ENCODE measurements at places on chromosomes 4 and X. TPM values are rescaled to one million over a fixed set of nuclear protein-coding genes. Genes with fewer than 3 reads are reported as not detected.

DNA sequence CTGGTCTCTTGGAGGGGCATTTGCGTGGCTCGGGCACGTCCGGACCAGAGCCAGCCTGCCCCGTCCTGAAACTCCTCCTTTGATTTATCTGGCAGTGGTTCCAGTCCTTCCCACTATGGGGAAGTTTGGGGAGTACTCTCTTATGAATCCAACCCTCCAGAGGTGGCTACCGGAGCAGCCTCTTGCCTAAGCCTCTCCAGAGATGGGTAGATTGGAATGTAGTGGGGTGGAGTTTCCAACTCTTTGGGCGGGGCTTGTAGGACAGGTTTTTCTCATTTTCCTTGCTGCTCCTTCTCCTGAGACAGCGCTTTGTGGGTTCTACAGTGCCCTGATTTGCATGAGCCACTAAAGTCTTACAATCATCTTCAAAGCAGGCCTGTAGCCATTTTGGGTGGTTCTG lies 60.1 kb upstream of the XAGE1B start:
- H3K4me1 ChIP-seq: no peaks in the 10 kb centered on the region
- no peak overlapping the region for H3K4me3 ChIP-seq
- no peaks in the 10 kb centered on the region for H3K36me3 ChIP-seq
- H3K27me3 ChIP-seq: no peaks in the 10 kb centered on the region

DNA sequence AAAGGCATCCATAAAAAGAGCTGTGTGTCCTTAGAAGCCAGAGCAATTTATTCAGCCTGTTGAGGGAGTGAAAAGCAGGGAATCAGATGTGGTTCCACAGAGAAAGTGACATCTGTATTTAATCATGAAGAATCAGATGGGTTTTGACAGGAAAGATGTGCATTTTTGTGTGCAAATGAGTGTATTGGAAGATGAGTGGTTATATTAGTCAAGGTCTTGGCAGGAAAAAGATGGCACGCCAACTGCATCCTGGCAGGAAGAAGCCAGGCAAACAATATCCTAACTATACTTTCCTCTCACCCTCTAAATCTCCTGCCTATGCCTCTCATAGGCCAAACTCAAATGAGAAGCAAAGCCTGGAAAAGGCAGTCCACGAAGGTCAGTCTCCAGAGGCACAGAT lies 59.1 kb downstream of the SCFD2 start:
- no peak for DNase-seq
- no peaks in the 10 kb centered on the region for H3K36me3 ChIP-seq
- H3K4me1 ChIP-seq: no peaks in the 10 kb centered on the region

- H3K27me3 ChIP-seq: no peaks in the 10 kb centered on the region
- no peak overlapping the region for H3K27ac ChIP-seq
- DNase-seq: no peak
- no peaks in the 10 kb centered on the region for H3K4me1 ChIP-seq
Observed at GRCh38 chrX:20144491-20144890, 2.9 kb upstream of the EIF1AX start.

DNA sequence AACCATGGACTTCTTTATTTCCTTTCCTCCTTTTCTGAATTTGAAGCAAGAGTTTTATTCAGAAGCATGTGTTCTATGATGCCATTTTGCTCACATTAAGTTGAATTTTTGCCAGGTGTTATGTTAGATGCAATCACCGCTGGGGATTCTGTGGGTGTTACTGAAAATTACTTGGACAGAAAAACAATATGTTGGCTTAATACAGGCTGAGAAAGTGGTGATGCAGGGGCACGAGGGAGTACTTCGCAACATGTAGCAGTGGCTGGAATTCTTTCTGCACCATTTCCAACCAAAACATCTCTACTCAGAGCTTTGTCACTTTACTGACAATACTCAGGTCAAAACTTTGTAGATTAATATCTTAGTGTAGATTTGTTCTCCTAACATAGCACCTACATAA lies 109.2 kb upstream of the PCDH18 start:
- no peaks in the 10 kb centered on the region for H3K27me3 ChIP-seq
- no peak overlapping the region for H3K4me3 ChIP-seq
- H3K27ac ChIP-seq: no peak overlapping the region
- no peak for DNase-seq

DNA sequence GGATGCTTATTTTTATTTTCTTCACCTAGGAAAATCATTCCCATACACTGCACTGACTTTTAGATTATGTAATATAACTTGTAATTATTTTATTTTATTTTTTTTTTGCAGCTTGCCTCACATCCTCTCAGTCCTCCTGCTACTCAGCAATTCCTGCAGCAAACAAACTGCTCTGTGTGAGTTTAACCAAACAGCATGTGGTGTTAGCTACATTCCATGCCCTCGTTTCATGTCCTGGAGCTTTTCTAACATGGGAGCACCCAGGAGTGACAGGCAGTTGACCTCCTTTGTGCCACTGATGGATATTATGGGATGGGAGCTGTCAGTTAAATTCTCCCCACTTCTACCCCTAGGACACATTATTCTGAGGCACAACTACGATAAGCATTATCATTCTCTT lies 24.8 kb downstream of the CXCL1 start:
- peaks cover 17% of the 10 kb centered on the region for H3K4me1 ChIP-seq
- DNase-seq: no peak
- no peak overlapping the region for H3K4me3 ChIP-seq
- H3K36me3 ChIP-seq: no peaks in the 10 kb centered on the region
- H3K27ac ChIP-seq: no peak overlapping the region

DNA sequence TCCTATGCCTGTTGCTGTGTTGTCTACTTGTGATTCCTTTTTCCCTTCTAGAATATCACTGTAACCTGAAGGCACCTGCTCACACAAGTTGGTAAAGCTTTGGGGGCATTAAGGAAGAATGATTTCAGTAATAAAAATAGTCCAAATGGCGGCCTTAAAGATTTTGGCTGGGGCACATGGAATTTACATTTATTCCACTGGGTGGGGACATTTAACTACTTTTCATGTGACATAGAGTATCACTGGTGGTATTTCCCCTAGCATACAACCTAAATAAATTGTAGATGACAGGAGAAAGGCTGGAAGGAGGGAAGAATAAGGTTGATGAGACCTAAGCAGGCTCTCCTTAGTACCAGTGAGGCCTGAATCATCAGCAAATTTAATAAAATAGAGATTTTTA lies 121.8 kb upstream of the EDA2R start:
- no peaks in the 10 kb centered on the region for H3K36me3 ChIP-seq
- H3K27ac ChIP-seq: no peak overlapping the region
- H3K4me1 ChIP-seq: no peaks in the 10 kb centered on the region
- DNase-seq: no peak

GRCh38 chrX:7582191-7582590 lies 260.8 kb upstream of the VCX start:
- H3K36me3 ChIP-seq: no peaks in the 10 kb centered on the region
- no peak for DNase-seq
- no peak overlapping the region for H3K4me3 ChIP-seq

DNA sequence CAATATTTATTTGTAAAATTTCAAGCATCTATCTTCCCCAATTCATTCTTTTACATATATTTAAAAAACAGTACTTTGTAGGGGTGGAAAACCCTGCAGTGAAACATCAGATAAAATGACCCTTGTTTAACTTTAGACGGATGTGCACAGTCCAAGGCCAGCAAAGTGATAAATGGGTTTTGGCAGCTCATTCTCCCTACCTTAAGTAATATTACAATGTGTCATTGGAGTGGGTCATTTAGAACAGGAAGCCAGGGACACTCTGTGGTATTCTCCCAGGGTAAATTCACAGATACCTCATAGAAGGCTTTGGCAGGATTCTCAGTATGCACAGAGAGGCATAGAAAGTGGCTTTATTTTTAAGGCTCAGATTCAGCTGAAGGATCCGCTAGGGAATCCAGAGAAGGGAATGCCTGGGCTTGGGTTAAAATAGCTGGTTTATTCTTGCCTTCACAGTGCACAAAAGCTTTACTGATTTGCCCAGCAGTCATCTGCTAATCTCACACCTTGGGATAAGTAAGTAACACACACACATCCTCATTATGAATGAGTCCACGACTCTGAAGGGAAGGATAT lies 206.7 kb downstream of the RASL11B start:
- no peak overlapping the region for H3K4me3 ChIP-seq
- H3K4me1 ChIP-seq: no peaks in the 10 kb centered on the region
- H3K27ac ChIP-seq: no peak overlapping the region

DNA sequence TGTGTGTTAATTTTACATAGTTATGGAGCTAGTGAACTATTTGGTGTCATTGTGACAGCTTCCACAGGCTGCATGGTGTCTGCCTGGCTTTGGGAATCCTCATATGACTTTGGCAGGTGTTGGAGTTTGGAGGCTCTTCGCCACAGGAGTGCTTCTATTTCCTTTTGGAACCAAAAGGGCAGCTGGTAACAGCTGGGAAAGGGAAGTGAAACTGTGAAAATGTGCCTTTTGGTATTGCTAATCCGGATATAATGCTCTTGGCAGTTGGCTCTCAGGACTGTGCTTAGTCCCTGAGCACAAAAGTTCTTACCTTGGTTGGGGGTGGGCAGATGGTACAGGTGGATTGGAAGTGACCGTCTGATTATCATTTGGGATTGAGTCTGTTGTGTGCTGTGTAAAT lies 18.1 kb downstream of the OFD1 start:
- no peaks in the 10 kb centered on the region for H3K4me1 ChIP-seq
- no peak overlapping the region for H3K4me3 ChIP-seq
- no peak for DNase-seq
- no peak overlapping the region for H3K27ac ChIP-seq
- no peaks in the 10 kb centered on the region for H3K27me3 ChIP-seq

DNA sequence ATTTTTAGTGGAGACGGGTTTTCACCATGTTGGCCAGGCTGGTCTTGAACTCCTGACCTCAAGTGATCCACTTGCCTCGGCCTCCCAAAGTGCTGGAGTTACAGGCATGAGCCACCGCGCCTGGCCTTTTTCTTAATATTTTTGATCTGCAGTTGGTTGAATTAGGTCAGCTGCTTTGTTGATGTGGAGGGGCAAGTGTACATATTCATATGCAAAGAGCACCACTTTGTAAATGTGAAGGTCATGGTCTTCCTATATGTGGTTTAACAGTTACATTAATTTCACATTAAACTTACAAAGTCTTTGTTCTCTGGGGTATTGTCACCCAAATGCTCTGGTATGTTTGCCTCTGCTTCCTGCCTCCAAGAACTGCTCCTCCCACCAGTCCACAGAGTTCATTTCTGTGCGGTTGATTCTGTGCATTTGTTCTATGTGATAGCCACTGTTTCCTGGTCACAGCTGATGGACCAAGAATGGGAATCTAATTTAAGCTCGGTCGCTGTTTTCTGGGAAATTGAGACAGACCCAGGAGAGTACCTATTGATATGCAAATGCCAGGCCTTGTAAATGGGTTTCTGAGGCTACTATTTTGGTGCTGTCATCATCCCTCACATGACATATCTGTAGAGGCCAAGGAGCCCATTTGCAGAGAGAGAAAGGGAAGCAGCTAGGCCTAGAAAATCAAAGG lies 26.9 kb upstream of the HPSE start:
- no peaks in the 10 kb centered on the region for H3K27me3 ChIP-seq
- H3K4me3 ChIP-seq: no peak overlapping the region
- DNase-seq: no peak
- no peaks in the 10 kb centered on the region for H3K4me1 ChIP-seq
- no peaks in the 10 kb centered on the region for H3K36me3 ChIP-seq
- no peak overlapping the region for H3K27ac ChIP-seq

MMRN1 gene
- total RNA-seq: 2.1 TPM

TACR3 gene
- total RNA-seq: not detected

L1CAM gene
- total RNA-seq: 0.52 TPM

HEPH gene
- total RNA-seq: 8.2 TPM

BEX2 gene
- 39.1 TPM for total RNA-seq
